Kidney tubule cell (primary cell): ENCODE measurements at places on chromosomes 4 and X.

DNA sequence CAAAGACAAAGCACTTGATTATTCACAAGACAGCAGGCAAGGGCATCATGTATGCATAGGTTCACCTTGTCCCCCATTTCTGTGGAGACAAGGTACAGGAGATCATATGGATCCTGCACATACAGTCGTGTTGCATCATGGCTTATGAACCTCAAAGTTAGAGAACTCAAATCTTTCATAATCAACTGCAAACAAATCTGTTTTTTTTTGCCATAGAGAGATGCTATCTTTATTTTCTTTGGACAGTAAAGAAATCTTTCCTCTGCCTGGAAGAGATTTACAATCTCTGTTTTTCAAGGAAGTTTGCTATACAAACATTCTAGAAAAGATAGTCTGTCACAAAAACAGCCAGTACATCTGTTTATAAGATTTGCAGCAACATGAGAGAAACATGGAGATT, 578.8 kb downstream of the ANKRD50 start:
- no peak for DNase-seq

DNA sequence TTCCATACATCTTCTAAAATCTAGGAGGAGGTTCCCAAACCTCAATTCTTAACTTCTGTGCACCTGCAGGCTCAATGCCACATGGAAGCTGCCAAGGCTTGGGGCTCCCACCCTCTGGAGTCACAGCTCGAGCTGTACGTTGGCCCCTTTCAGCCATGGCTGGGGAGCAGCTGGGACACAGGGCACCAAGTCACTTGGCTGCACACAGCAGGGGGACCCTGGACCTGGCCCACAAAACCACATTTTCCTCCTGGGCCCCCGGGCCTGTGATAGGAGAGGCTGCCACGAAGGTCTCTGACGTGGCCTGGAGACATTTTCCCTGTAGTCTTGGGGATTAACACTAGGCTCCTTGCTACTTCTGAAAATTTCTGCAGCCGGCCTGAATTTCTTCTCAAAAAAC, 8.2 kb upstream of the TENT5D start:
- no peak for DNase-seq

GRCh38 chrX:22399437-22400192, 126.9 kb downstream of the CBLL2 start:
- peak; percentile 57 for DNase-seq

DNA sequence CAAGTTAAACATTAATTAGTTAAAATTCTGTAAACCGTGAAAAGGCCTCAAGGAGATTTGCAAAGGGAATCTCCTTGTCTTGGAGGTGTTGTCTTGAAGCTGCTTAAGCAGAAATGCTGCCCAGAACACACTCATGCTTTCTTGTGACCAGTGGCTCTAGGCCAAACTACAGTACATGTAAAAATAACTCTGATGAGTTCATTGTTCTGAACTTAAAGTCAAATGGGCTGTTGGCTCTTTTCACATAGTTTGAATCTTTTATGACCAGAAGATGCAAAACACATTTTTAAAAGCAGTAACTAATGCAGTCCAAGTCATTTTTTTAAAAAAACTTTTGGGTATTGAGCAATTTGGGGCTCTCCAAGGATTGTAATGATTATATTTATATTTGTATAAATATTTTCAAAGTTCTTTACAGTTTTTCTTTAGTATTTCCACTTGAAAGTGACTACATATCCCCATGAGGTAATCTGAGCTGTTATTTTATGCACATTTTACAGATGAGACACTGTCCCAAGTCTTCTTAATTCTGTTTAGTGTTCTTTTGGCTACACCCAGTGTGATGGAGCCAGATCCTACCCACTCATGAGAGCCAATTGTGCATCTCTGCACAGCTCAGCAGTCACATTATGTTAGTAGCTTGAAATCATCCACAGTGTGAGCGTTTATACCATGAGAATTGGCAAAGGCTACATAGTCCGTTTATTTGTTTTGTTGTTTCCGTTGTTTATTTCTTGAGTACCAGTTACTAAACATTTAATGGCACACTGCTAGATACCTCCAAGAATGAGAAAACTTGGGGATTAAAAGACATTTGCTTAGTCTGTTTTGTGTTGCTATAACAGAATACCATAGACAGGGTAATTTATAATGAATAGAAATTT, 112.8 kb upstream of the ATXN3L start:
- DNase-seq = peak; percentile 91

DNA sequence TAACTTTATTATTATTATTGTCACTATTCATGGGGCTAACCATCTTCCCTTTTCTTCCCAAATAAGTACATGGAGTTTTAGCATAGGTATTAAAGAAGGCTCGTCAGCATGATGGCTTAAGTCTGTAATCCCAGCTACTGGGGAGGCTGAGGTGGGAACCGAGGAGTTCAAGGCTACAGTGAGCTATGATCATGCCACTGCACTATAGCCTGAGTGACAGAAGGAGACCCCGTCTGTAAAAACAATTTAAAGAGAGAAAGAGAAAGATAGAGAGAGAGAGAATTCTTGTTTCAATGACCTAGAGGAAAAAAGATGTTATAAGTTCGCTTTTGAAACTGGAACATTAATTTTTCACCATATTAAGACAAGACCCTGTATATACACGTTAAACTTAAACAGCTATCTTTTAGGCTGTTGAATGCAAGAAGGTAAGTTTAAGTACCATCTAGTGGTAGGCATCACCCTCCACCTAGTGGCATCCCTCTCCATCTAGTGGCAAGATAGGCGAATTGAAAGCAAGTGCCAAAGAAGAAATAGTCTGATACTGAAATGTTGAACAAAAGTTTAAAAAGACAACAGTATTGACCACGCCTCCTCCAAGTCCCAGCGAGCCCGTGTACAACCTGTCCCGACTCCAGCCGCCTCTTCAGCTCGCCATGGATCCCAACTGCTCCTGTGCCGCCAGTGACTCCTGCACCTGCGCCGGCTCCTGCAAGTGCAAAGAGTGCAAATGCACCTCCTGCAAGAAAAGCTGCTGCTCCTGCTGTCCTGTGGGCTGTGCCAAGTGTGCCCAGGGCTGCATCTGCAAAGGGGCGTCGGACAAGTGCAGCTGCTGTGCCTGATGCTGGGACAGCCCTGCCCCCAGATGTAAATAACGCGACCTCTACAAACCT, 26.0 kb upstream of the YTHDC1 start:
- DNase-seq = peak; percentile 82

GRCh38 chr4:122914292-122914904, 8.0 kb downstream of the NUDT6 start:
- DNase-seq = peak; percentile 40
